ENCODE measurements at places on chromosomes 2 and 18. TPM values are rescaled to one million over a fixed set of nuclear protein-coding genes. Genes with fewer than 3 reads are reported as not detected.

DNA sequence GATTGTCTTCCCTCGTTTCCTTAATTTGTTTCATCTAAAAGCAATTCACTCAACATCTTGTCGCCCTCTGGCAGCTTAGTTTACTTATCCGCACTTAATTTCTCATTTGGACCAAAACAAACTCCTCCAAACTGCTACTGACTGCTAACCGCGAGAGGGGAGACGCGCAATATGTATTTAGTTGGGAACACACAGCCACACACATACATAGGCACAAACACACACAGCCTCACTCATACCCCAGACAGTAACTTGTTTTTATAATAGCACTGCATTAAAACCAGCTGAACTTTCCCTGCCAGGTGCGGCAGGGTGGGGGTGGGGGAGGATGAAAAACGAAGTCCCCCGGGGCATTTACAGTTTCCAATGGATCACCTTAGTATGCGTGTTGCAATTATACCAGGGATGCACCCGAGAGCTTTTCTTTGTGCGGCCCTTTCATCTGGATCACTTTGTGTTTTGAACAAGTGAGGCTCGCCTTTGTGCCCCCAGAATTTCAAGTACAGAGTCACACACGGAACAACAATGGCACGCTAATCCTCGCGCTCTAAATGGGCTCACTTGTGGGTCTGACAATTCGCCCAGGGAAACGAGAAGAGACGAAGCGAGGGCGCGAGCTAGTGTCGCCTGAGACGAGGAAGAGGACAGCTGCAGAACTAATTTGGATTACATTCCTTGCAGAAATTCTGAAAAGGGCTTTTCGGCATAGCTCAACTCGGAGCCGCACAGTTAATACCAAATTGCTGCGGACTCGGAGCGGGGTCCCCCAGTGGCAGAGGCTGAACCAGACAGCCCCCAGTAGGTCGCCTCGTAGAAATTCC lies 2.4 kb downstream of the ERBB4 start:
- no peak for DNase-seq

DNA sequence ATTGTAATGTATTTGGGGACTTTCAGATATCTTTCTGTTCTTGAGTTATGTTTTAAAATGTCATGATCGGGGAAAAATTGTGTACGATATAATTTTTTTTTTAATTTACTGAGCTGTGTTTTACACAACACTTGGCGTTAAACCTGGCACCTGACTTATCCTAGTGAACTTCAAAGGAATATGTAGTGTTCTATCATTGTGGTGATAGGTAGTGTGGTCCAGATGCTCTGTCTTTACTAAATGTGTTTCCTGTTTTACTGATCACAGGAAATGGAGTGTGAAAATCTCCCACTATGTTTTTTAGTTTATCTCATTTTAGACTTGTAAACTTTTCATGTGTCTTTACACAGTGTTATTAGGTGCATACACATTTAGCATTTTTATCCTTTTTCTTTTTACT lies 98.0 kb downstream of the SLC5A7 start:
- no peak for DNase-seq

OTOF gene
- 22.7 TPM for polyA plus RNA-seq

RAB6D gene
- 1.2 TPM for polyA plus RNA-seq

DNA sequence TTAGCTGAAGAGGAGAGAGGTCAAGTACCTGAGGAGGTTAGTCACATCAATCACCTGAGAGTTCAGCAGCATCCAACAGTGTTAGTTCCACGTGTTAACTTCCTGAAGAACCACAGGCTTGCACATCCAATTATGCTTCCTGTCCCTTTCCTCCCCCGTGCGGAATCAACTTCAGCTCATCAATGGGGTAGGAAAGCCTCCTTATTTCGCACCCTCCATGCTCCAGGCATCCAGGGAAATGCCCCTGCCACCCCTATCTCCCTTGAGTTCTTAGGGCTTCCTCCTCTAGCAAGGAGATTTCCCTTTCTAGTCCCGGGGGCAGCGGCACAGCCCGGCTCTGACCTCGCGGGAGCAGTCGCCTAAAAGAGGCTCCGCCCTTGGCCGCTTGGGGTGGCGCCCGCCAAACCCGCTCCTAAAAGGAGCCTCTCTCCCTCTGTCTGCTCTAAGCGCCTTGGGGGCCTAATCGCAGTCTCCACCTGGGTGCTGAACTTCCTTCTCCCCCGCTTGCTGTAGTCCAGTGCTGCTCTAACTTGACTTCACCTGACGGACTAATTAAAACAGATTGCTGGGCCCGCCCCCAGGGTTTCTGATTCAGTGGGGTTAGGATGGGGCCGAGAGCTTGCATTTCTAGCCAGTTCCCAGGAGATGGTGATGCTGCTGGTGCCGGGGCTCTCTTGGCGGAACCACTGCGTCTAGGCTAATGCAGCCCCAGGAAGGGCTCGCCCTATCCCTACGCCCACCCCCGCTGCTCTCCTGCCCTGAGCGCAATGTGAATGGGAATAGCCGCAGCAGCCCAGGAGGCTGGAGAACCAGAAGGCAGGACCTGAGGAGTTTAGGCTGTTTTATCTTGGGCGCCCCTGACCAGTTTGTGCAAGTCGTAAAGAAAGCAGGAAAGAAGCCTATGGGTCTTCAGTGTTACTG lies 3.4 kb upstream of the TET3 start:
- no peak for DNase-seq

DNA sequence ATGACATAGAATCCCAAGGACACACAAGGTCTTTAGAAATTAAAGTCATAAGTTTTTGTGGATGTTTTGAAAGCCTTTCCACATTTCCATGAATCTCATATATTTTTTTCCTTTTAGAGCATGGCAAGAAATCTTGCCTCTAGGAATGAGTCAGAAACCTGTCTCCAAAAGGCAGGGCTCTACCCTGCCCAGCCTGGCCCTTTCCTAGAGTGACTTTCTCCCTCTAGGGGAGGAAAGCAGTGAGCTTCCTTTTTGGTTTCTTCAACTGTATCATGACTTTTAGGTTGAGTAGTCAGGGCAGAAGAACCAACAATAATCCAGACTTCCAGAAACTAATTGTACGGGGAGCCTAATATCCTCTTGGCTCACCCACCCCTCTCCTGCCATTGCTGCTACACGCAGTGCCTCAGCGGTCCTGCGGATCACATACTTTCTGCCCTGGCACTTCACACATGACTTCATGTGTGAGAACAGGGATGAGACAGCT lies 300.3 kb downstream of the AGPS start:
- DNase-seq, result no peak

CENPA gene
- 3.5 TPM for polyA plus RNA-seq

GRCh38 chr2:172921532-172922236 lies 154.0 kb upstream of the MAP3K20 start:
- no peak for DNase-seq

DNA sequence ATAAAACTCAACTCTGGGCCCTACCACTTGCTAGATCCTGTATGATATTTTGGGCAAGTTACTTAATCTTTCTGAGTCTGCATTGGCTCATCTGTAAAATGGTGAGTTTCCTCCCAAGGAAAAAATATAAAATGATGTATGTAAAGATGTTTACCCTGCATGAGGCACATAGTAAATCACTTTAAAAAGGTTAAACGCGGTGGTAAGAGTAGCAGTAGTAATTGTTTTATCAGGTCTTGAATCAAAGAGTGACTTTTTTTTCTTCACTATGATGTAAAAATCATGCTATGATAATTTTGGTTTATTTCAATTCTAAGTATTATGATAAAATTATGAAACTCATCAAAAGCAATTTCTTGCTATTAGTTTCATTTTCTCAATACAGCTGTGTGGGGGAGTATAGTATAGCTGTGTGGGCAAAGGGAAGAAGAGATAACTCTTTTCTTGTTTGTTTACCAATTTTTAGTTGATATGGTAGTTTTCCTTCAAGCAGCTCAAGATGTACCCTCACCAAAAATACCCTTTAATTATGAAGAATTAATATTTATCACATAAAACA lies 10.7 kb downstream of the ARHGAP15 start:
- DNase-seq, result no peak

DNA sequence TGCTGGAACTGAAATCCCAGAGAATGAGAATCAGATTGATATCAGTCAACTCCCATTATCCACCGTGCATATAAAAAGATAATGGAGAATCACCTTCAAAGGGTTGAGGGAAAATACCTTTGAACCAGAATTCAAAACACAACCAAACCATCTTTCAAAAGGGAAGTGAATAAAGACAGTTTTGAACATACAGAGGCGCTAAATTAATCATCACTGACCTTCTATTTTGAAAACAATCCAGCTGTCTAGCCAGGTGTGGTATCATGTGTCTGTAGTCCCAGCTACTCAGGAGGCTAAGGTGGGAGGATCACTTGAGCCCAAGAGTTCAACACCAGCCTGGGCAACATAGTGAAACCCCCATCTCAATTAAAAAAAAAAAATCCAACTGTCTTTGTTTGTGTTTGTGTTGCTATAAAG lies 63.6 kb downstream of the TRABD2A start:
- no peak for DNase-seq

GRCh38 chr2:70255637-70256314 lies 2.2 kb upstream of the PCYOX1 start:
- no peak for DNase-seq

- no peak for DNase-seq
Measured at GRCh38 chr2:209808521-209808920, 36.9 kb downstream of the UNC80 start.

GRCh38 chr2:237691029-237691907 lies 63.9 kb downstream of the LRRFIP1 start:
- no peak for DNase-seq

- no peak for DNase-seq
Measured at GRCh38 chr18:3397031-3397750, 52.8 kb upstream of the TGIF1 start.

TCF23 gene
- polyA plus RNA-seq, result 0.49 TPM

CRACDL gene
- polyA plus RNA-seq, result 1.1 TPM

GRCh38 chr18:52844323-52844722 lies 504.3 kb downstream of the DCC start:
- no peak for DNase-seq

DNA sequence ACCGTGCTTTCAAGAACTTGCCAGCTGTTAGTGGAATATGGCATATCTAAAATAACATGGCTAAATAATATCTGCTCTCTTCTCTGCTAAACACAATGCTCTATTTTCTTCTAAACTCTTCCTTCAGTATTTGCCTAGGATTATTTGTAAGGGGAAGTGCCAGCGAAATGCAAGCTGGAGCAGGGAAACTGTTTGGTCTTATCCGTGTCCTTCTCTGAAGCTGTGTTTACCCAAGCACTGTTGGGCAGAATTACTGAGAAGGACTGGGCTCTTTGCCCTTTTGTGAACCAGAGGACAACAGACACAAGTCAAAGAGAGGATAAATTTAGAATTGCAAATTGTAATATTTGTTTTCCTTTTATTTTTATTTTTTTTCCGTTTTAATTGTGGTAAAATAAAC lies 23.6 kb downstream of the CPO start:
- no peak for DNase-seq

DNA sequence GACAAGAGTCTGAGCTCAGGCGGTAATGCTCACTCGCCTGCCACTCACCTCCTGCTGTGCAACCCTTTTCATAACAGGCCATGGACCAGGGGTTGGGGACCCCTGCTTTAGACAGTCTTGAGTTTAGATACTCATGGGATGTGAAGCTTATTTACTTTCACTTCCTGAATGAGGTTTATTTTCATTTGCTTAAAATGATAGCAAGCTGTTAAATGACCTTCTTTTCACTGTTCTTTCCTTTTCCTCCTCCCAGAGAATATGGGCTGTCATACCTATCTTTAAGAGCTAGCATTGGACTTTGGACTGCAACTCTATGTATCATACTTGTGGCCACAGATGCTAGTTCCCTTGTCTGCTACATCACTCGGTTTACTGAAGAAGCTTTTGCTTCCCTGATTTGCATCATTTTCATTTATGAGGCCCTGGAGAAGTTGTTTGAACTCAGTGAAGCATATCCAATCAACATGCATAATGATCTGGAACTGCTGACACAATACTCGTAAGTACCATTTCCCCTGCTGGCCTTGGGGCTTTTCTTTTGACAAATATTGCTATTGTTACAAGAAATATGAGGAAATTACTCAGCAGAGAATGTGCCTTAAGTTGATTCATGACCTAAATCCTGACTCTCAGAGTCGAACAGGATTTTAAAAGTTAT lies 168.5 kb downstream of the DPP4 start:
- DNase-seq, result peak; percentile 6

- DNase-seq, result no peak
Measured at GRCh38 chr2:69524799-69525198, 87.6 kb upstream of the NFU1 start.

DNA sequence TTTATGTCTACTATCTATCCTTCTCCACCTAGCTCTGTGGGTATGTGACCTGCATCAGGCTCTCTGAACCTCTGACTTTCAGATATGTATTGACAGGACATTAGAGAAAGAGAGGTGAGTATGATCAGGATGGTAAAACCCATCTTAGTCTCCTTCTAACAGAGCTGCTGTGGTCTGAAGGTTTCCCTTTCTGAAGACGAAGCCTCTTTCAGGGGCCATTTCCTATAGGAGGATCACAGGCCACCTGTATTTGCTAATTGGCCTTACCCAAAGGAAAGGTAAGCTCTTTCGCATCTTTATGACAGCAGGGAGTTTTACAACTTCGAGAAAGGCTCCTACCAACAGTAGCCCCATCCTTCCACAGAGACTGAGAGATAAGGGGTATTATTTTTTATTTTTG lies 442.9 kb downstream of the KCNJ3 start:
- no peak for DNase-seq

DNA sequence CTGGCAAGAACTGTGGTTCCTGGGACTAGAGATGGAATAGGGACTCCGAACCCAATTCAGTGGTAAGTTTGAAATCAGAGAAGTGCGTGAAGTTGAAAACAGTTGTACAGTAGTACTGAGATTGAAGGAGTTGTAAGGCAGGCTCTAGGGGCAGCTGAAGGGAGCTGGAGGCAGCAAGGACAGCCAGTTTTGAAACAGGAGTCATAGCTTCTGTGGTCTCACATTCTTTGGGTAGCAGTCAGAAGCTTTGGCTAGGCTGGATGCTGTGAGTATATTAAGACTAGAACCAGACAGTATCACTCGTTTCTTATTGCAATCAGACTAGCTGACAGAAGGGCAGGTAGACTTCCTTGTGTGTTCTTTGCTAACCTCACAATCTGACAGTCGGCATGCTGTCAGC lies 64.5 kb upstream of the ADAM23 start:
- no peak for DNase-seq

DNA sequence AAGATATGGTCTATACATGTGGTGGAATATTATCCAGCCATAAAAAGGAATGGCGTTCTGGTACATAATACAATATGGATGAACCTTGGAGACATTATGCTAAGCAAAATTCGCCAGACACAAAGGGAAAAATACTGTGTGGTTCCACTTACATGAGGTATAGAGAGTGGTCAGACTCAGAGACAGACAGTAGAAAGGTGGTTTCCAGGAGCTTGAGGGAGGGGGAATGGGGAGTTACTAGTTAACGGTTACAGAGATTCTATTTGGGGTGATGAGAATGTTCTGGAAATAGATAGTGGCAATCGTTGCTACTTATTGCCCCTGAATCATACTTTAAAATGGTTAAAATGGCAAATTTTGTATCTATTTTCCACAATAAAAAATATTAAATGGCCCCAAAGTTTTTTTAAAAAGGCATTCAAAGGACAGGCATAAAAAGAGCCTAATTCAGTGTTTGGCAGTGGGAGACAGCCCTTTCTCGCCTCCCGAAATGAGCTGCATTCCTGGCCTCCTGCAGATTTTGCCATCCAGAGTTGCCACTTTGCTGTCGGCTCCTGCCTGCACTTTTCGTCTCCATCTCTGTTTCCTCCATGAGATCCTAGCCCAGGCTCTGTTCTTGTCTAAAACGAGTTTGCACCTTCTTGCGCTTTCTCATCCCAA lies 13.5 kb downstream of the TNFRSF11A start:
- DNase-seq, result no peak
